ENCODE measurements at places on chromosomes 1 and 21.

- DNase-seq = peak; percentile 37
Observed at GRCh38 chr1:15243275-15244043, 3.6 kb upstream of the FHAD1 start.

DNA sequence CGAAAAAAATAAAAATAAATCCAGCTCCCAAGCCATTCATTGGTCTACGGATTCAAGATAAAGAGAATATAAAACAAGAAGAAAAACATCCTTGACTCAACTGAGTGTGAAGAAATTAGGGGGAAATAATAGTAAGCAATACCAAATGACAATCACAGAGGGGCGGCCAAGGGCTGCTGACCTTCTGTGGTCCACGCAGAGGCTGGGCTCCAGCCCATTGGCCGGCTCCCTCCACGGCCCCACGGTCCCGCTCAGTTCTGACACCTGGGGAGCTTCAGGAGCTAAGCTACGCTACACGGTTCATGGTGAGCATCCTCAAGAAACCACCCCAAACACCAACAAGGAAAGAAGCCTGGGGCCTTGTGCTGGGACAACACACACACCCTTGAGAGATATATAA, 400 bp upstream of the KRTAP10-12 start:
- no peak for DNase-seq

GRCh38 chr1:91736715-91737615, 149.0 kb downstream of the TGFBR3 start:
- no peak for DNase-seq

DNA sequence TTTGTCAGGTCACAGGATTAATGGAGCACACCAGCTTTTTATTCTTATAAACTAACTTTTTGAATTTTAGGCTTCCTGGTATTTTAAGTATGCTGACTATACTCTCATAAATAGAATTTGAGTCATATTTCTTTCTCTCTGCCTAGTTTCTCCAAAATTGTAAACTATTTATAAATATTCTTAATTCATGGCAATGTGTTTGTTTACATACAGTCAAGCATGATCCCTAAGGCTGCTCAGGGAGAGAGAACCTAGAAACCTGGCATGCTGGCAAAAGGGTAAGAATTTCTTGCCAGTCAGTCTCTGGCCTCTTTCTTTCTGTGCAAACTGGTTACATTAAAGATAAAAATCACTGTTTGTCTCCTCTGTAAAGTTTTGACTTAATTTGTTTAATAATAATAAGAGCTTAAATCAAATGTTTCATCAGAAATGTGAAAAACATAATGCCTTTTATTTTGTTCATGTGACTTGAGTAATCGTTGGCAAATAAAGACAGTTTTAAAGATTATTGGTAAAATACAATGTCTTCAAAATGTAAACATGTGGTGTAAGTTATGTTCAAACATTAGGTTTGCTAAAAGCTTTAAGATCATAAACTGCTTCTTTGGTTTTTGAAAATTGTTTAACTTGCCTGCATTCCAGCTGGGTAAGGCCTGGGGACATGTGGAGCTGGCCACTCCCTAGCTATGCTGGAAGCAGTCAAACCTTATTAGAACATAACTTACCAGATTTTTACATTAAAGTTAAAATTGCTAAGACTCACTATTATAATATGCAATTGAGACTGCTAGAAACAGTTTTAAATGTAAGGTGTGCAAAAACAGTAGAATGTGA, 1401.7 kb downstream of the NCAM2 start:
- no peak for DNase-seq

DNA sequence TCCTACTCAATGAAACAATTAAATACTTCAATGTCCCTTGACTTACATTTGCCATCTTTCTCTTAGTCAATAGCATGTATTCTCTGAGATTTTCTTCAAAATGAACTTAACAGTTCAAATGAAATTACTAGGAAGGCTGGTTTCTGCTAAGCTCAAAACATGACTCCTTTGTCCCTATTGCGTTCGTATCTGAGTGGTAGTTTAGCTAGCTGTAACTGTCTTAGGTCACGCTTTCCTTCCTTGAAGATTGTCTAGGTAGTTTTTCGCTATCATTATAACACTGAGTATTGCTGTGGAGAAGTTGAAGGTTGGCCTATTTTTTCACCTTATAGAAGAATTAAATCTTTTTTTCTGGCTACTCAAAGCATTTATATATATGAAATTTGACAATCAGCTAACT, 1535.2 kb downstream of the PLA2G4A start:
- no peak for DNase-seq

All from activated CD8-positive, alpha-beta T cell treated with anti-CD3 and anti-CD28 coated beads for 36 hours (primary cell).